ENCODE measurements at places on chromosomes 16 and 17.
A peak's percentile ranks its signal among the peaks of the same experiment; 100 is the strongest.

- DNase-seq: no peak
Measured at GRCh38 chr16:72975809-72976437, 72.0 kb downstream of the ZFHX3 start.

- DNase-seq: no peak
Measured at GRCh38 chr17:72635034-72635635, 457.4 kb downstream of the SLC39A11 start.

DNA sequence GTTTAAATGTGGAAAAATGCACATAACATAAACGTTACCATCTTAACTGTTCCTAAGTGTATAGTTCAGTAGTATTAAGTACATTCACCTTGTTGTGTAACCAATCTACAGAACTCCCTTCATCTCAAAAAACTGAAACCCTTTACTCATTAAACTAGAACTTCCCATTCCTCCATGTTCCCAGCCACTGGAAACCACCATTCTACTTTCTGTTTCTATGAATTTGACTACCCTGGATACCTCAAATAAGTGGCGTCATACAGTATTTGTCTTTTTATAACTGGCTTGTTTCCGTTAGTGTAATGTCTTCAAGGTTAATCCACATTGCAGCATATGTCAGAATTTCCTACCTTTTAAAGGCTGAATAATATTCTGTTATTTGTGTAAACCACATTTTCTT, 38.2 kb downstream of the NF1 start:
- no peak for DNase-seq

DNA sequence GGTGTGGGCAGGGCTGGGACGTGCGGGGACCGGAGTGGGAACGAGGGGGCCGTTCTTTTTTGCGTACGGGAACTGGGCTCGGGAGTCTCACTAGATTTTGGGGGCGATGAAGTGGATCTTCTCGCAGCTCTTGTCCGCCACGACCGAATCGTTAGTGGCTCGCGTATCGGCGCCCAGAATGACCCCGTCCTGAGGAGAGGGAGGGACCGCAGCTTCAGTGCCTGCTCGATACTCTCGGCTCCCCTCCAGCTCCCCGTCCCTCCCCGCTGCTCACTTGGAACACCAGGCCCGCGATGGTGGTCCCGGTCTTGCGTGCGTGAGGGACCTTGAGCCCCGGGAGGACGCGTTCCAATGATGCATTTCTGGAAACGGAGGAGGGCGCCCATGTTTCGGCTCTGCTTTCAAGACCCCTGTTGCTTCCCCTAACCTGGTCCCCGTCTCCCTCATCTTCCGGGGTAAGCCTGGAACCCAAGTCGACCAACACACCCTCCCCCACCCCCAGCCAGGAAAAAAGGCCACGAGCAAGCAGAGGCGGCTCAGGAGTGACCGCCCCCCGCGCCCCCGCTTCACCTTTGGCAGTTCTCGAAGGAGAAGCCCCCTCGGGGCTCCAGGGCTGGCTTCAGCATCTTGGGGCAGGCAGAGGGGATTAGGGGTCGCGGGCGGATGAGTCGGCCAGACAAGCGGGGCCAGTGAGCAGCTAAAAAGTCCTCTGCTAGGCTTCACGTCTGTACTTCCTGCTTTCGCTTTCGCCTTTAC, at the start of gene PSMB10:
Gene PSMB10 (minus strand): TSS at position 727 of the 756 bp plus-strand sequence. CDS start 101 bp downstream, at position 626.
- no peak for DNase-seq

GRCh38 chr16:10552998-10553491, 27.4 kb downstream of the EMP2 start:
- peak; percentile 33 for DNase-seq

- no peak for DNase-seq
Measured at GRCh38 chr16:77660311-77660710, 62.0 kb upstream of the NUDT7 start.

DNA sequence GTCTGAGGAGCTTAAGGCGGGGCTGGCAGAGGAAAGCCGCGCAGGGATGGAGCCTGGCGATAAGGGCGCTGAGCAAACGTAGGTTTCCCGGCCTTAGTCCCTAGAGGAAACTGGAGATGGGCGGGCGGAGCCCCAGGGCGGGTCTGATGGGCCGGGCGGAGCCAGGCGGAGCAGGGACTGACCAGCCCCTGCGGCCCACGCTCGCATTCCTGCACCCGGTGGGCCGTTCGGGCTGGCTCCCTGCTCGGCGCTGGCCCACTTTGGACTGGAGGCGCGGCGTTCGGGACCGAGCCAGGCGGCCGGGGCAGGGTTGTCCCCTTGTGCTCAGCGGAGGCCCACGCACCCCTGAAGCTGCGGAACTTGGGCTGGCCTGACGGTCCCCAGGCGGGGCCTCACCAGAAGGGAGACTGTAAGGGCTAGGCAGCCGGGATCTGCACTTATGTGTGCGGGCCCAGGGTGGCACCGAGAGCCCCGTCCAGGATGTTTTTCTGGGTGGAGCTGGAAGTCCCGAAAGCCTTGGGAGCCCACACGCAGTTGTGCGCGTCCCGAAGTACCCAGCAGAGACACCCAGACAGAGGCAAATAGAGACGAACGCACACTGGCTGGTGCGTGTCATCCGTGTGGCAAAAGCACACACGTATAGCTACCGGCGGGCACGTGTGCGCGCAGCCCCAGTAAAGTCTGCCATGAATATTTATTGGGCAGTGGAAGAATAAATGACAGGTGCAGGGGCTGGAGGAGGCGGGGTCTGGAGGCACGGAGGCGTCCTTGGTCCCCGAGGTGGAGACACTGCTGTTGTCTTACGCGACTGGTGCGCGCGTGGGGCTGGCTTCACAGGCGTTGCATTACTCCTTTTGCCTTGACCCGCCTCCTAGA, 1.4 kb downstream of the PYDC1 start:
- peak; percentile 83 for DNase-seq

- no peak for DNase-seq
Measured at GRCh38 chr17:43453331-43453812, 30.4 kb upstream of the DHX8 start.
